ENCODE measurements at places on chromosomes 16 and 17. TPM values are rescaled to one million over a fixed set of nuclear protein-coding genes. Genes with fewer than 3 reads are reported as not detected.
A peak's percentile ranks its signal among the peaks of the same experiment; 100 is the strongest.

Gene CCDC102A
- 51.9 TPM for total RNA-seq

GRCh38 chr17:73900516-73900915 lies 256.3 kb upstream of the SDK2 start:
- DNase-seq = no peak
- H3K36me3 ChIP-seq = no peaks in the 10 kb centered on the region
- H3K4me1 ChIP-seq = no peaks in the 10 kb centered on the region
- no peak overlapping the region for H3K27ac ChIP-seq
- peaks cover 86% of the 10 kb centered on the region for H3K27me3 ChIP-seq

GRCh38 chr16:2663553-2664546 lies 18.5 kb upstream of the KCTD5 start:
- no peaks in the 10 kb centered on the region for H3K27me3 ChIP-seq
- no peak overlapping the region for H3K4me3 ChIP-seq
- peak overlapping the region; percentile 22 for H3K27ac ChIP-seq
- peaks cover 6% of the 10 kb centered on the region for H3K36me3 ChIP-seq

DNA sequence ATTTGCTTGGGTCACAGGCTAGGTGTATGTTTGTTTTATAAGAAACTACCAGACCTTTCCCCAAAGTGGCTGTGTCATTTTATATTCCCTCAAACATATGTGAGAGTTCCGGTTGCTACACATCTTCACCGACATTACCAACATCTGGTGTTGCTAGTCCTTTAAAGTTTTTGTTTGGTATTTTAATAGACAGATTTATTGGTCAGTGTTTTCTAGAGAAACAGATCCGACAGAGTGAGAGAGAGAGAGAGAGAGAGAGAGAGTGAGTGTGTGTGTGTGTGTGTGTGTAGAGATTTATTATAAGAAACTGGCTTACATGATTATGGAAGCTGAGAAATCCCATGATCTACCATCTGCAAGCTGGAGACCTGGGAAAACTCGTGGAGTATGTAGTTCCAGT lies 31.0 kb downstream of the LDHD start:
- H3K4me3 ChIP-seq = no peak overlapping the region
- no peak overlapping the region for H3K27ac ChIP-seq
- no peaks in the 10 kb centered on the region for H3K36me3 ChIP-seq

Gene EFCAB5
- 0.12 TPM for total RNA-seq

DNA sequence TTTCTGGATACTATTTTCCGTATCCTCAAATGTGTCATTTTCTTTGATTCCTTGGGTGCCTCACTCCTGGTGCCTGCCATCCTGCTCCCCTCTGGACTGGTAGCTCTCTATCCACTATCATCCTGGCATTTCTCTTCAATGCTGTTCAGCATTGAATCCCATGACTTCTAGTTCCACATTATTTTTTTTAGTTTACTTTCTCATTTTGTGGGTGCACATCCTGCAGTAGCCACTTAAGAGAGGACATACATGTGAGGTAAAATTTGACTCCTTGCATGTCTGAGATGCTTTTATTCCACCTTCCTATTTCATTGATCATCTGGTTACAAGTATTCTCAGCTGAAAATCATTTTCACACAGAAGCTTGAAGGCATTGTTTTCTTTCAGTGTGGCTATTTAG lies 19.1 kb downstream of the ALOX15 start:
- H3K4me1 ChIP-seq = peaks cover 18% of the 10 kb centered on the region
- H3K27ac ChIP-seq = no peak overlapping the region
- H3K27me3 ChIP-seq = no peaks in the 10 kb centered on the region
- H3K4me3 ChIP-seq = no peak overlapping the region
- DNase-seq = no peak

- no peaks in the 10 kb centered on the region for H3K4me1 ChIP-seq
- no peak overlapping the region for H3K4me3 ChIP-seq
- no peaks in the 10 kb centered on the region for H3K27me3 ChIP-seq
- H3K27ac ChIP-seq = no peak overlapping the region
- H3K36me3 ChIP-seq = no peaks in the 10 kb centered on the region
Measured at GRCh38 chr16:27725236-27726000, 175.5 kb downstream of the KATNIP start.

DNA sequence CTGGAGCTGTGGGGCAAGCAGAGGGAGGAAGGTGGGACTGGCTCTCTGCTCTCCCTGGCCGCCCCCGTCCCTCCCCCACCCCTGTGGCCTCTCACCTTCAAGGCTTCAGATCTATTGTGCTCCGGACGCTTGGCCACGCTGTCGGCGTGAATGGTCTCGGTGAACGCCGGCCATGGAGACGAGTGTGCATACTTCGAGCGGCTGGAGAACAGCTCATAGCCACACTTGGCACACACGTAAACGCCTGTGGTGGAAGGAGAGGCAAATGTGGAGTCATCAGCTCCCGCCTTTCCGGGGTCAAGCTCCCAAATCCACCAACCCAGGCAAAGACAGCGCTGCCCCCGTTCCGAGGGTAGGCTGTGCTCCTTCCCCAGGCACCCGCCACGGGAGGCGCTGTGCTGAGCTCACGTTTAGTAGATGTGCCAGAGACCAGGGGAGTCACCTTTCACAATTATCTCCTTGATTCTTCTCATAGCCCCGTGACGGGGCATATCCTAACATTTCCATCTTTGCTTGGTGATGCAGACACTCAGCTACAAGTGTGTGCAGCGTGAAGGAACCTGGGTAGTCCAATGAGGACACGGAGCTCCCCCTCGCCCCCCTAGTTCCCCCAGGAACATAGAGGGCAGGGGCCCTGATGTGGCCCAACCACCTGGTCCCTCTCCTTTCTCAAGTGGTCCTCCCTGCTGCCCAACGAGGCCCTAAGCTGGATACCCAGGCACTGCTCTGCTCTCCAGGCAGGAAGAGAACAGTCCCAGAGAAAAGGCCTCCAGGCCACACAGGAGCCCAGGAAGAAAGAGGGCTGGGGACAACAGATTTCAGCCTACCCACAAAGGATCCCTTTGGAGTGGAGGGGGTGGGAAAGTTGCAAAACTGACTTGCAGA lies 1.6 kb downstream of the MSRB1 start:
- H3K4me3 ChIP-seq = no peak overlapping the region
- DNase-seq = no peak
- H3K4me1 ChIP-seq = no peaks in the 10 kb centered on the region
- no peaks in the 10 kb centered on the region for H3K27me3 ChIP-seq
- no peaks in the 10 kb centered on the region for H3K36me3 ChIP-seq

DNA sequence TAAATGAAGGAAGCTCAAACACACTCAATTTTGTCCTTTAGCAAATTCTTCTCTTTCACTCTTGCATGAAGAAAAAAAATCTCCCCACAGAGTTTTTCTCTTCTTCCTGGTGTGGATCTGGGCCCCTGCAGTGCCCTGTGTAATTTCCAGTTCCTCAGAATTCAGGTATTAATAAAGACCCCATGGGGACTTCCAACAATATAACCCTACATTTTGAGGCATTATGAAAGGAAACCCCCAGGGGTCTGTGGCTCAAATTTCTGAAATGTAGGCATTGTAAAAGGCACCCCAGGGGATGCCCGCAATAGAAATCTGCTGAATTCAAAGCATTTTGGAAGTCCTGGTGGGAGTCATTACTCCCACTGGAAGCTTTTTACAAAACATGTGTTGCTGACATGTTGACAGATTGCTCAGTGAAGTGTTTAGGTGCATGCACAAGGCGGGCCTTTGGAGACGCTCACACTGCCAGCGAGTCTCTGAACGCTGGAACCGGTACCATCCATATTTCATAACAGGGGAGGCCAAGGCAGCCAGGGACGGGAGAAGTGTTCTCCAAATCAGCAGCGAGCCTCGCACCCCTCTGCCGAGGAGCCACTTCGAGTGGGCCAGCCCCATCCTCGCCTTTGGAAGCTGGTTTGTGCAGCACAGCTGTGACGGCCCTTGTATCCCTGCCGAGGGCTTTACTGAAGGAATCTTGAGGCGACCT lies 154.0 kb downstream of the ZNF423 start:
- DNase-seq = peak; percentile 94
- peak overlapping the region; percentile 90 for H3K27ac ChIP-seq
- peaks cover 66% of the 10 kb centered on the region for H3K4me1 ChIP-seq
- H3K4me3 ChIP-seq = peak overlapping the region; percentile 12

- no peak overlapping the region for H3K4me3 ChIP-seq
- no peaks in the 10 kb centered on the region for H3K27me3 ChIP-seq
- peaks cover 72% of the 10 kb centered on the region for H3K36me3 ChIP-seq
- no peak for DNase-seq
Measured at GRCh38 chr17:81564778-81565177, 12.6 kb upstream of the FAAP100 start.

- no peak overlapping the region for H3K27ac ChIP-seq
- DNase-seq = no peak
- H3K4me3 ChIP-seq = no peak overlapping the region
- peaks cover 37% of the 10 kb centered on the region for H3K4me1 ChIP-seq
- H3K36me3 ChIP-seq = no peaks in the 10 kb centered on the region
Measured at GRCh38 chr17:32523827-32524552, 37.2 kb downstream of the CDK5R1 start.

- no peak overlapping the region for H3K4me3 ChIP-seq
- H3K27me3 ChIP-seq = no peaks in the 10 kb centered on the region
- DNase-seq = no peak
- H3K27ac ChIP-seq = no peak overlapping the region
- H3K4me1 ChIP-seq = peaks cover 5% of the 10 kb centered on the region
Measured at GRCh38 chr17:7465597-7466275, 13.7 kb downstream of the ZBTB4 start.

Gene HOXB3
- 42.4 TPM for total RNA-seq

Gene SHCBP1
- 1.8 TPM for total RNA-seq

- DNase-seq = no peak
- H3K4me3 ChIP-seq = no peak overlapping the region
- peaks cover 6% of the 10 kb centered on the region for H3K4me1 ChIP-seq
- H3K27ac ChIP-seq = no peak overlapping the region
- no peaks in the 10 kb centered on the region for H3K36me3 ChIP-seq
Measured at GRCh38 chr17:62948370-62948769, 17.7 kb upstream of the TANC2 start.

- H3K4me3 ChIP-seq = peak overlapping the region; percentile 81
- H3K27me3 ChIP-seq = no peaks in the 10 kb centered on the region
- peak; percentile 33 for DNase-seq
- no peaks in the 10 kb centered on the region for H3K36me3 ChIP-seq
Measured at GRCh38 chr16:81005610-81006161, 999 bp downstream of the CMC2 start.

DNA sequence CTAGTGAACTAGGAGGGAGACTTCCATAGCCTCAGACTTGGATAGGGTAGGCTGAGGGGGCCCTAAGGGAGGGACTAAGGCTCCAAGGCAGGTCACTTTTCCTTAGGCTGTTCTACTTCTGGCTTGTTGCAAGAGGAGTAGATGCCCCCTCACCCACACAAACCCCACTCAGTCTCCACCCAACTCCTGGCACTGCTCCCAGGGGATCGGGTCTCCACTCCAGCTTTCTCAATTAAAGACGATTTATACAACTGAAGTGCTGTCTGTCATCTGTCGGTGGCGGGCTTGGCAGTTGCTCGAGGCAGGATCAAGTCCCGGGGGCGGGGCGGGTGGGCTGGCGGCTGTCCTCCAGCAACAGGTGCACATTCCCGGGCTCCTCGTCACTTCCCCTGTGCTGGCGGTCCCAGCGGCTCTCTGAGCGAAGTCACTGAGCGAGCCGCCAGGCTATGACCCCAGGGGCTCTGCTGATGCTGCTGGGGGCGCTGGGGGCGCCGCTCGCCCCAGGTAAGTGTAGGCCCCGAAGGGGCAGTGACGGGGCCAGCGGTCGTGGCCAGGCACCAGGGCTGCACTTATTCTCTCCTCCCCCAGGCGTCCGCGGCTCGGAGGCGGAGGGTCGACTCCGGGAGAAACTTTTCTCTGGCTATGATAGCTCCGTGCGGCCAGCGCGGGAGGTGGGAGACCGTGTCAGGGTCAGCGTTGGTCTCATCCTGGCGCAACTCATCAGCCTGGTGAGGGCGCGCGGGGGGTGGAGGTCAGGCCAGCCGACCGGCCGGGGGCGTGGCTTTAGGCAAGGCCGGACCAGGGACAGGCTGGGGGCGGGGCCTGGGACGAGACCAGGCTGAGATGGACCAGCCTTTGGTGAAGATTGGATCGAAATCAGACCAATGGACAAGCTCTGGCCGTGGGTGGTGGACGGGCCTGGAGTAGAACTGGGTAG lies at the start of gene CHRNB1:
Gene CHRNB1 (plus strand): TSS at position 380 of the 937 bp plus-strand sequence. CDS start 67 bp downstream, at position 447.
- H3K4me3 ChIP-seq = peak within 1 kb of the TSS; percentile 28
- DNase-seq = peak; percentile 46
- no peaks in the 10 kb centered on the region for H3K36me3 ChIP-seq
- H3K27ac ChIP-seq = peak within 1 kb of the TSS; percentile 47
- H3K27me3 ChIP-seq = no peaks in the 10 kb centered on the region
- H3K4me1 ChIP-seq = peaks cover 13% of the 10 kb centered on the region

GRCh38 chr16:80954985-80955384 lies 51.7 kb downstream of the CMC2 start:
- H3K27me3 ChIP-seq = no peaks in the 10 kb centered on the region
- no peak overlapping the region for H3K27ac ChIP-seq
- H3K36me3 ChIP-seq = no peaks in the 10 kb centered on the region
- no peaks in the 10 kb centered on the region for H3K4me1 ChIP-seq
- DNase-seq = no peak
- H3K4me3 ChIP-seq = no peak overlapping the region

DNA sequence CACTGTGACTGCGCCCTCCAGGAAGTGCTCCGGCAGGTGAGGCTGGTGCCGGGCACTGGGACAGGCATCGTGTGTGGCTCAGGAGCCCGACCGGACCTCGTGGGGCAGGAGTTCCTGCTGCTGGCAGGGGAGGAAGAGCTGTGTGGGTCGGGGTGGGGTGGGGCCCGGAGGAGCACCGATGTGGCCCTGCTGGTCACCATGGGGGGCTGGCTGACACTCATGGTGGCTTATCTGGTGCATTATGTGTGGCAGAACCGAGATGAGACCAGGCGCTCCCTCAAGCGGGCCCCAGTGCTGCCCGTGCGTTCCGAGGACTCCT lies 16.8 kb downstream of the LRRC3C start:
- DNase-seq = no peak
- no peak overlapping the region for H3K27ac ChIP-seq

Measured in cardiac muscle cell (in vitro differentiated cells and primary cell).